Fibroblast of pulmonary artery (primary cell): ENCODE measurements at places on chromosomes 16 and 17.

DNA sequence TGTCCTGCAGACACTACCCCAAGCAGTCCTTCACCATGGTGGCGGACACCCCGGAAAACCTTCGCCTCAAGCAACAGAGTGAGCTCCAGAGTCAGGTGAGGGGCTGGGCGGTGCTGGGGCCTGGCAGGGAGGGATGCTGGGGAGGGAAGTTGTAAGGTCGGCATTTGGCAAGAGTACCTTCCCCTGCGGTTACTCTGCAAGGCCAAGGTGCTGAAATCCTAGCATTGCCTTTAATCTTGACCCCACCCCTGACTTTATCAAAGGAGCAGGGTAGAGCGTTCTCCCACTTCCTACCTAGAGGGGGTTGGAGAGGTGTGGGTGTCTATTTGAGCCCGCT, 20.5 kb downstream of the LASP1 start:
- no peak for DNase-seq

DNA sequence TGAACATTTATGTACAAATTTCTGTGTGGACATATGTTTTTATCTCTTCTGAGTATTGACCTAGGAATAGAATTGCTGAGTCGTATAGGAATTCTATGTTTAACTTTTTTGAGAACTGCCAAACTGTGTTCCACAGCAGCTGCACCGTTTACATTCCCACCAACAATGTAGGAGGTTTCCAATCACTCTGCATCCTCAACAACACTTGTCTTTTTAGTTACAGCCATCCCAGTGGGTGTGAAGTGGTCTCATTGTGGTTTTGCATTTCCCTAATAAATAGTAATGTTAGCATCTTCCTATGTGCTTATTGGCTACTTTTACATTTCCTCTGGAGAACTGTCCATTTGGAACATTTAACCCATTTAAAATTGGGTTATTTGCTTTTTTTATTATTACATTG, 36.6 kb upstream of the NACA2 start:
- no peak for DNase-seq

GRCh38 chr16:89924297-89924924, 1.3 kb downstream of the TUBB3 start:
- DNase-seq = peak; percentile 54

DNA sequence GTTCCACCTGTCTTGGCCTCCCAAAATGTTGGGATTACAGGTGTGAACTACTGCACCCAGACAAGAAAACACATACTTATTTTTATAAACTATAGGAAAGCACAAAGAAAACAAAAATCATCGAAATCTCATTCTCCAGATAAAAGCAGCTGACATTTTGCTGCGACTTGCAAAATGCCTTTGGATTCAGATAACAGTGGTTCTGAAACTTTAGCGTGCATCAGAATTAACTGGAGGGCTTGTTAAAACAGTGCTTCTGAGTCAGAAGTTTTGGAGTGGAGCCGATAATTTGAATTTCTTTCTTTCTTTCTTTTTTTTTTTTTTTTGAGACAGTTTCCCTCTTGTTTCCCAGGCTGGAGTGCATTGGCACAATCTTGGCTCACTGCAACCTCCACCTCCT, 17.7 kb upstream of the GJD3 start:
- no peak for DNase-seq

DNA sequence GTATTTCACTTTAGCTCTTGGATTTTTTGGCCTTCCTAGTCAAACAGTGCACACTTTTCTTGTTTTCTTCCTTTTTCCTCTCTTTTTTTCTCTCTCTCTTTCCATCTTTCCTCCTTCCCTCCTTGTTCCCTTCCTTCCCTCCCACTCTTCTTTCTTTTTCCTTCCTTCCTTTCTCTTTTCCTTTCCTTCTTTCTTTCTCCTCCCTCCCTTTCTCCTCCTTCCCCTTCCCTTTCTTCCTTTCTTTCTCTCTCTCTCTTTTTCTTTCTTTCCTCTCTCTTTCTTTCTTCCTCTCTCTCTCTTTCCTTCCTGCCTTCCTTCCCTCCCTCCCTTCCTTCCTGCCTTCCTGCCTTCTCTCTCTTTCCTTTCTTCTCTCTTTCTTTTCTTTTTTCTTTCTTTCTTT, 181.6 kb upstream of the ELAC2 start:
- no peak for DNase-seq

DNA sequence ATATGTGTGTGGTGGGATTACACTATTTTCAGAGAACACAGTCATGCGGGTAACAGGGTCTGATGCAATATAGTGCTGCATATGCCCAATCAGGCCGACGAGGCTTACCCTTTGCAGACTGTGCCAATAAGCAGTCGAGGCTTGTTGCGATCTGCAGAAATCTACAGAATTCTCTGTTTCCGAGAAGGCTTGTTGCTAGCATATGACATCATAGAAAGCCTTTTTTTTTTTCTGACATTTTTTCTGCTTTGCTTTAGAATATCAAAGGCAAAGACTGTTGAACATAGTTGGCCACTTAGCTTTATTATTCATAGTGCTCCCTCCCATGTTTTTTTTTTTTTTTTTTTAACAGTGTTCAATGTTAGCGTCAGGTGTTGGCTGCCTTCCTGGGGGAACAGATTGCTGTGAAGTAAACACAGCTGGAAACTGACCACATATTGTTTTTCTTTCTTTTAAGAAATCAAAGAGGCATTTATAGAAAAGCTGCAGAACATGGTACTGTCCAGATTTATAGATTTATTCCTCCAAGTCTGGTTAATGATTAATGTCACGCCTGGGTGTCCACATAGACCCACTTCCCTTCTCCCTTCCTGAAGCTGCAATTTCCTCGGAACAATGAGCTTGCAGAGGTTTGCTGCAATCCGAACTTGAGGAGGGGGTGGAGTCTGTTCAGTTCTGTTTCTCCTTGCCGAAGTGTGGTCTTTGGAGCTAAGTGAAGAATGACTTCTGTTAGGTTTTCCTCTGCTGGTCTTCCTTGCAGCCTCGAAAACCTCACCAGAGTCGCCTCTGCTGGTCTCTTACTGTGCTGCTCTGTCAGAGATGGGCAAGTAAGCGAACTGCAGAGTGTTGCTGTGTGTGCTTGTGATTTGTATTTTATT, 87.3 kb downstream of the MAP2K6 start:
- DNase-seq = peak; percentile 64

GRCh38 chr17:731644-732066, 741 bp upstream of the TLCD3A start:
- DNase-seq = peak; percentile 21

- no peak for DNase-seq
Observed at GRCh38 chr16:25568991-25569390, 122.8 kb upstream of the HS3ST4 start.

GRCh38 chr17:6551869-6552531, 4.4 kb downstream of the PITPNM3 start:
- no peak for DNase-seq
